ENCODE measurements at places on chromosomes 12 and 14.

GRCh38 chr12:29702972-29703371 is 80.8 kb downstream of the TMTC1 start:
- no peak for DNase-seq

DNA sequence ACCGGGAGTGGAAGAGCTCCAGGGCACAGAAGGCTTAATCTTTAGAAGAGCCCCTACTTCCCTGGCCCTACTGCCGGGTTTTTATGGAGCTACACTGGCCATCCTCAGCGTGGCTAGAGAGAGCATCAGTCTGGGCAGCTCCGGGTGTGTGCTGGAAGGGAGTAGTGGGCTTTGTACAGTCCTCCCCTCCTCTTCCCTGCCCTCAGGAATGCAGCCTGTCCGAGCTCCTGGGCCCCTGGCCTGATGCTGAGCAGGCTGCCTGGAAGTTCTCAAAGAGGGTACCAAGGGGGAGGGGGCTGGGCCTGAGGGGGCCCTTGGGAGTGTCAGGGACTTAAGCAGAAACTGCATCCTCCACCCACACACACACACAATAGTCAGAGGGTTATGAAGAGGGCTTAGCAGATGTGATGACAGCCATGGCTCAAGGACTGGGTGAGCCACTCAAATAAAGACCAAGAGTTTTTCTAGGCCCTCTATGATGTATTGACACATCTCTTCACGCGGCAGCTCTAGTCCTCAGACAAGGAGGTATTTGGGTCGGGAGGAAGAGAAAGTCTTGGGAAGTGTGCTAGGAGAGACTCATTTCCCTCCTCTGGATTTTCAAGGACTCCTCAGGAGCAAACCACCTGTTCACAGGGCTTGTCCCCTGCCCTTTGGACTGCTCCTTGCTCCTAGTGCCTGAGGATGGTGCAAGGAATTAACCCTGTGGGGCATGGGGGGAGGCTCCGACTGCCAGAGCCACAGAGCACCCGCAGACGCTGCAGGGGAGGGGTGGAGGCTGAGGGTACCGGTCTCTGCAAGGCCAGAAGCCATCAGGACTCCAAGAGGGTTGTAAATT is 16.5 kb upstream of the FIGNL2 start:
- DNase-seq: no peak

- no peak for DNase-seq
These were observed 4.5 kb downstream of the GRIN2B start for GRCh38 chr12:13976880-13977279.

DNA sequence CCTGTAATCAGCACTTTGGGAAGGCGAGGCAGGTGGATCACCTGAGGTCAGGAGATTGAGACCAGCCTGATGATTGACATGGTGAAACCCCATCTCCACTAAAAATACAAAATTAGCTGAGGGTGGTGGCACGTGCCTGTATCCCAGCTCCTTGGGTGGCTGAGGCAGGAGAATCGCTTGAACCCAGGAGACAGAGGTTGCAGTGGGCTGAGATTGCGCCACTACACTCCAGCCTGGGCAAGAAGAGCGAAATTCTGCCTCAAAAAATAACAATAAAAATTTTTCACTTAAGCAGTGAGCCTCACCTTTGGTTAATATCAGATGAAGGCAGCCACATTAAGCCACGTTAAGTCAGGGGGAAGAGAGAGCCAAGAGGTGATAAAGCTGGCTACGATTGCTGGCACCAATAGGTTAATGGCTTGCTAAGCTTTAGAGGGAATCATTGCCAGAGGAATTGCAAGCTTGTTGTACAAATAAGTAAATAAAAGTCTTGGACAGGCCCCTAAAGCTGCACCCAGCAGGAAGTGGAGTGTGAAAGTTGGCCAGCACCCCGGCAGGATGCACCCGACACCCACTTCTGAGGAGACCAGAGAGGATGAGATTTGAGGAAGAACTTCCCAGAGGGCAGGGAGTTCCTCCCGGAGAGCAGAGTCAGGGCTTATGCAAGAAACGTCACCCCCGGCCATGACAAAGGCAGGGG is 41.3 kb upstream of the TESC start:
- DNase-seq: no peak

DNA sequence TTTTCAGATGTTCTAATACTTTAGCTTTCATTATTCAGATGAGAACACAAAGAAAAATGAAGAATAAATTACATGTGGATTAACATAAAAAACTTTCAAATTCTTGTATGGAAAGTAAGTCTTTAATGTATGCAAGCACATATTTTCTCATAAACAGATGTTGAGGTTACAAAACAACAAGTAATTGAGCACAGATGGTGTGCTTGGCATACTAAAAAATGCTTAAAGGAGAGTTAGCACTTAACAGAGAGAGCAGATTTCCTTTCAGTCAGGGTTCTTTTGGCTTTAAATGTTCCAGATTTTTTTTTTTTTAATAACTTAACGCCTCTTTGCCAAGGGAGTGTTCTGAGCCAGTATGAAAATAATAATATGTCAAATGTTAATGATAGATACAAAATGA is 96.0 kb downstream of the RASSF9 start:
- DNase-seq: no peak

- DNase-seq: peak; percentile 62
These were observed 35.4 kb upstream of the RNASE3 start for GRCh38 chr14:20855652-20856291.

- DNase-seq: peak; percentile 51
These were observed 49.9 kb downstream of the LRRC74A start for GRCh38 chr14:76876076-76876475.

GRCh38 chr14:63852817-63853731 is at the start of gene SYNE2:
TSS of gene SYNE2 (plus strand) at chr14:63853004. CDS start at chr14:63909149, 56,145 bp downstream.
- DNase-seq: peak; percentile 70

GRCh38 chr12:68899251-68899771 is 33.7 kb downstream of the CPM start:
- peak; percentile 53 for DNase-seq

DNA sequence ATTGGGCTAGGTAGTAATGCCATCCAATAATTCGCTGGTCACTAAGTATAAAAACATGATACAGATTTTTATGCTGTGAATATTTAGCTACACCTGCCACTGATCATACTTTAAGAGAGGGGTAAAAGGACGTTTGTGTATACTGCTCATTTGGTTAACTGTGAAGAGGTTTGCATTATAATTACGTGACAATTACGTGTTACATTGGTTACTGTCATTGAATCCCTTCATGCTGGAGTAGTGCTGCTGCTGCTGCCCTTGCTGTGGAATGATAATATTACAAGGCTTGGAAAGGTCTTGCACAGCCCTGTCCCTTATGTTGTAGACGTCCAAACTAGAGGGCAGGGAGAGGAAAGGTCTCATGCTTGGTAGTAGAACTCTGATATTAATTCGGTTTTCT is 312.2 kb upstream of the ATP2B1 start:
- no peak for DNase-seq

- peak; percentile 64 for DNase-seq
These were observed 27.6 kb downstream of the TCTN1 start for GRCh38 chr12:110641521-110641920.

DNA sequence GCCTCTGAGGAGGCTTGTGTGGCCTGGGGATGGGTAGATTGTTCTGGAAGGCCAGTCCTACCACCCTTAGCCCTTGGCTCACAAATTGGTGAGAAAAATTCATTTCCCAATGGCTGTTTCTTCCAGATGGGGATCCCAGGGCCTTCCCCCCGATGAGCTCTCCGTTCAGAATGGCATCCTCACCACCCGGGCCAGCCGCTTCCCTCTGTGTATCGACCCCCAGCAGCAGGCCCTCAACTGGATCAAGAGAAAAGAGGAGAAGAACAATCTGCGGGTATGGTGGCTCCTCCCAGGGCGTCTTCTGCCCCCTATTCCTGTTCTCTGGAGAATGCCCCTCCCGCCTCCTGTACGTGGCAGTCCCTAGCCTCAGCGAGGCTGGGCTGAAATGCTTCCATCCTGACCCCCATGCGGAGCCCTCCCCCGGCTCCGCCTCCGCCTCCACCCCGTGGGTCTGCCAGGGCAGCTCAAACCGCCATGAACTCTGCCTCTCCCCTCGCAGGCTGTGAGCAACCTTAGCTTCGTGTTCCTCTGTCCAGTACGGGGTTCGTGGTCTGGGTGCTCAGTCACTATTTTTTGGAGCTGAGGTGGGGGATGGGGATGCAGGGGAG is 57.8 kb downstream of the CCDC92 start:
- no peak for DNase-seq

GRCh38 chr14:103546652-103547454 is 15.6 kb downstream of the BAG5 start:
- peak; percentile 87 for DNase-seq

GRCh38 chr12:13161172-13161571 is 35.4 kb upstream of the EMP1 start:
- no peak for DNase-seq

DNA sequence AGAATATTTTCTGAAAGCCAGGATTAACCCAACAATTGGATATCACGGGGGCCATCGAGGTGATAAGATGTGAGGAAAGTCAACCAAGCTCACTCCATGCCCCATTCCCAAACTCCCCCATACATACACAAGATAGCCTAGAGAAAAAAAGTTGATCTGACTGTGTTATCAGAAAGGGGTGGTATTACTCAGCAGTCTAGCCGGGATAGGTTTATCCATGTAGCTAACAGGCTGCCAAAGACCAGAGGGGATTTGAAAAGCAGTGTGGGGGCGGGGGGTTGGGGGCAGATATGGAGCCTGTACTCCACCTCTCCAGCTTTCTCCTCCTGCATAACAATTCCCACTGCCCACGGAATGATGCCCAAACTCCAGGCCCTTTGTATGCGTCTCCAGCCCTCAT is 13.2 kb upstream of the MAP1LC3B2 start:
- no peak for DNase-seq

DNA sequence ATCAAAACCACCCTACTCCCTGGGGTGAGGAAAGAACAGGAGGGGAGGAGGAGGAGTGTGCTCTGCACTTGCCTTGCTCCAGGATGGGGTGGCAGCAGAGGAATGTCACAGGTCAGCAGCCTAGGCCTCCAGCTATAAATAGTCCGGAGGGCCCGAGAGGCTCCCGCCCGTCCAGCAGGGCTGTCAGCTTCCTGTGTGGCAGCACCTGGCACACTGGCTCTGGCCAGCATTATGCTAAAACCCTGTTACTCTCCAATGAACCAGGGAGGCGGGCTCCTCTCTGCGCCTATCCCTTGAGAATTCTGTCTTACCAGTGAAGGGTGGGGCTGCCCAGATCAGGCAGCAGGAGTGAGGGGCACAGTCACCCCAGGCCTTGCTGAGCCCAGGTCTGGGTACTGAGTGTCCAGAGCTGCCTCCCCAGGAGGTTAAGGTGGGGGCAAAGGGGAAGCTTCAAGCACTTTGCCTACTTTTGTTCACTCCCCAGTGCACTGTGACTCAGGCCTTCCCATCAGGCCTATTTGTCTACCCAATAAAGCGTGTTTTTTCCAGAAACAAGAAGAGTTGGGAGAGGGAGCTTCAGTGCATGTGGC is 1.2 kb upstream of the COX14 start:
- DNase-seq: peak; percentile 44

DNA sequence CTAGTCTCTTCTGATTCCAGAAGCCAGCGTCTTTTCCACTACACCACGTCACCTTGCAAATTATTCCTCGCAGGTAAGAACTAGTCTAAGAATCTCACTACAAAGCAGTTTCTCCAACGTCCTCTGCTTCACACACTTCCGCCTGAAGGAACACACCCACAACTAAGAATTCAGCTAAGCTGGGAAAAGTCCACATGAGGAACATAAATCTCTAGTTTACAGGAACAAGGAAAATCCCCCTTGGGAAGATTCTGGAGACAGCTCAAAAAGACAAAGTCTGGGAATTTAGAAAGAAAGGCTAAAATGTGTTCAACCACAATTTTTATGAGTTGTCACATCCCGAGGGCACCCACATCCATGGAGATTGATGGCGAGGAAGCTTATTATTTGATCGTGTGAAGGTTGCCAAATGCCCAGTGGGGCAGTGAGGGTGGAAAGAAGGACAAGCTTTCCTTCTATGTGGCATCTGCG is 780.2 kb upstream of the TBX3 start:
- DNase-seq: no peak

DNA sequence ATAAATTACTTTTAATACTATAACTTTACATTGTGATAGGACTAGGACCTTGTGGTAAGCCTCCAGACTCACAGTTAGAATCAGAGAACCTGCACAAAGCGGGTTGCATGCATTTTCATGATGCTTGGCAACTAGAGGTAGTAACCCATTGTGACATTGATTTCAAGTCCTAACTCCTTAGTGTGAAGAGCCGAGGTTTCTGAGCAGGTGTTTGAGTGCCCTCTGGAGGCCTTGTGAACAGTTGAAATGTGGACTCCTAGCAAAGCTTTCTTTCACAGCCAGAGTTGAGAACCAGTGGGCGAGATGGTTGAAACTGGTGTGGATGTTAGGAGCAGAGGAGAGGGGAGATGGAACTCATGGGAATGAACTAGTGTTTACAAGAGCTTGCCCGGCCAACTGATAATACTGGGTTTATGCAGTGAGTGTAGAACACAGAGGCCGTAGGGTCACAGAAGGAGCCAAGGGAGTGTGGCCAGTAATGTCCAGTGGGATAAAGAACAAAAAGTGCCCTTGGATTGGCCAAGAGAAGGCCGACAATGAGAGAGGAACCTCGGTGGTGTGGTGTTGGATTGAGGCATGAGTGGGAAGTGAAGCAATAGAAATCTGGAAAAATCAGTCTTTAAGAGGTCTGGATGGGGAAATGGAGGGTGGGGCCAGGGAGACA is 10.9 kb downstream of the ZNF664 start:
- peak; percentile 35 for DNase-seq

GRCh38 chr14:54424479-54424901 is 16.7 kb downstream of the CNIH1 start:
- DNase-seq: no peak

- DNase-seq: no peak
These were observed 13.7 kb upstream of the DERA start for GRCh38 chr12:15897433-15897832.

DNA sequence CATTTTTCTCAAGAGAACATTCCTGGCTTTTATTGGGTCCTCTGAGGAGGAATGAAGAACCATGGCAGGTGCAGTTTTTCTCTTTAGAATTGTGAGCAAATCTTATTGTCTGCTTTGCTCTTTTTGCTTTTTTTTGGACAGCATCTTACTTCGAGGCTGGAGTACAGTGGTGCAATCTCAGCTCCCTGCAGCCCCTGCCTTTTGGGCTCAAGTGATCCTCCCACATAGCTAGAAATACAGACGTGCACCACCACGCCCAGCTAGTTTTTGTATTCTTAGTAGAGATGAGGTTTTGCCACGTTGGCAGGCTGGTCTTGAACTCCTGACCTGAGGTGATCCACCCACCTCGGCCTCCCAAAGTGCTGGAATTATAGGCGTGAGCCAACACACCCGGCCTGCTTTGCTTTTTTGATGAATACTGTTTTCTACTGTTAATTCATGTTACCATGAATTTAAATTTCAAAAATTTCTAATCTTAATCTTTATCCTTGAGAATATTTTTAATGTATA is 71.5 kb downstream of the POLR3B start:
- DNase-seq: no peak

- DNase-seq: no peak
These were observed 14.7 kb downstream of the ZNF641 start for GRCh38 chr12:48336061-48336460.

DNA sequence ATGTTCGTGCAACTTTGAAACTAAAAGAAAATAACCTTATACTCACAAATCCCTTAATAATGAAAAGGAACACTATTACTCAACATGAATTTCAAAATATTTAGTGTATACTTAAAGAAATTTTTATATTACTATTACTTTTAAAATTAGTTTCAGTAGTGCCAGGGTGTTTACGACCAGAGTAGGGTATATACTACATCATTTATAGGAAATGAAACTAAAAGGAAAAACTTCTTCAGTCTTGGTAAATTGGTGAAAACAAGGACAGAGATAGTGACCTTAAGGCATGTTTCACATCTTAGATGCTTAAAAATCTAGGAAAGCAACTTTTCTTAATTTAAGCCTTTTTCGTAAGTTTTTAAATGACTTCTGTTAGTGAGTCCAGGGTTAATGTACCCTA is 4.5 kb downstream of the USP15 start:
- no peak for DNase-seq

GRCh38 chr12:118830296-118830695 is 151.0 kb upstream of the SRRM4 start:
- no peak for DNase-seq

Measured in head of caudate nucleus (tissue), 42 donors.